Kidney epithelial cell (primary cell): ENCODE measurements at places on chromosomes 12 and 14. TPM values are rescaled to one million over a fixed set of nuclear protein-coding genes. Genes with fewer than 3 reads are reported as not detected.

DNA sequence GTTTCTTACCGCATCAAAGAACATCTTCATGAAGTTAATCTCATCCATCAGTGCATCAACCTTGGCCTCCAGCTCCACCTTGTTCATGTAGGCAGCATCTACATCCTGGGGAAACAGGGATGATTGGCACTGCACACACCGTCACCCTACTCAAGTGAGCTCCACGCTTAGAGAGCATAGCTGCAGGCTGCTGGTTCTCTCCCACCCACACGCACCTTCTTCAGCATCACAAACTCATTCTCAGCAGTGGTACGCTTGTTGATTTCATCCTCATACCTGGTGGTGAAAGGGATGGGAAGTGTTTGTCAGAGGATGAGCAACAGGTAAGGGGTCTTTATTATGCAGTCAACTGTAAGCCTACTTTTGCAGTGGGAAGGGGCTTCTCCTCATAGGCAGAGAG, 2.3 kb downstream of the KRT5 start:
- no peak for DNase-seq

ZFHX2 gene
- 2.3 and 2.6 TPM in 2 replicates for total RNA-seq

DNA sequence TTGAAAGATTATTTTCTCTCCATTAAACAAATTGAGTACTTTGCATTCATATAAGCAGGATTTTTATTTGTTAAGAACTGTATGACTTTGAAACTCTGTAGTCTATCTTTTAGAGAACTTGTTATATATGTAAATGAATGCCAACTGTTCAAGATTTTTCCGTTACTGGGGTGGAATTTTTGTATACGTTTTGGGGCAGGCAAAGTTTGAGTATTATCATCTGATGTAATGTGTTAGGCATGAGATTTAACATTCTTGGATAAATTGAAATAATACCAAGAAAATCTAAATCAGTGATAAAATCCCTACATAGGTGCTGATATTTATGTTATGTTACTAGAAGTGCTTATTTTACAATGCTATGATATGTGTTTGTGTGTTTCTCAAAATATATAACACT, 8.4 kb downstream of the CNOT2 start:
- DNase-seq, result no peak

RPGRIP1 gene
- total RNA-seq, result not detected in 2 replicates

DNA sequence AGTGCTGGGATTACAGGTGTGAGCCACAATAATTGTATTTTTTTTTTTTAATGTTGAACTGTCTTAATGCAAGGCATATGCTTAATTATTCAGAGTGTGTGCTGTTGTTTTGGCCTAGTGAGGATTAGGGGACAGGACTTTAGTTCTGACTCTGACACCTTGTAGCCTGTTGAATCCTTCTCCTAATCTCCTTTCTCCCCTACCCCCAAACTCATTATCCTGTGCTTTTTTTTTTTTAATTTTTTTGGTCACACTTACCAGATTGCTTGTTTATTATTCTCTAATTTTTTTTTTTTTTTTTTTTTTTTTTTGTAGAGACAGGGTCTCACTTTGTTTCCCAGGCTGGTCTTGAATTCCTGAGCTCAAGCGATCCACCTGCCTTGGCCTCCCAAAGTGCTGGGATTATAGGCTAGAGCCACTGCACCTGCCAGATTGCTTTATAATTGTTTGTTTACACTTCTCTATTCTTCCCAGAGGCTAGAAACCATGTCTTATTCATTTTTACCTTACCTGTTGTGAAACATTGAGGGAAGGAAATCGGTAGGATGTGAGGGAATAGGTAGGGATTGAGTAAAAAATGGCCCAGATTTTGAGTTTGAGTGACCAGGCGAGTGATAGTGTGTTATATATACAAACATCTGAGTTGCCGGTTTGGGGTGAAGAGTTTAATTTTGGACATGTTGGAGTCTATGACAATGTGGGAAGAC, 32.2 kb downstream of the DIP2B start:
- no peak for DNase-seq

- no peak for DNase-seq
Measured at GRCh38 chr12:93369505-93369904, 8.2 kb upstream of the NUDT4 start.

- DNase-seq, result no peak
Measured at GRCh38 chr14:92581966-92582566, 68.5 kb downstream of the RIN3 start.

DNA sequence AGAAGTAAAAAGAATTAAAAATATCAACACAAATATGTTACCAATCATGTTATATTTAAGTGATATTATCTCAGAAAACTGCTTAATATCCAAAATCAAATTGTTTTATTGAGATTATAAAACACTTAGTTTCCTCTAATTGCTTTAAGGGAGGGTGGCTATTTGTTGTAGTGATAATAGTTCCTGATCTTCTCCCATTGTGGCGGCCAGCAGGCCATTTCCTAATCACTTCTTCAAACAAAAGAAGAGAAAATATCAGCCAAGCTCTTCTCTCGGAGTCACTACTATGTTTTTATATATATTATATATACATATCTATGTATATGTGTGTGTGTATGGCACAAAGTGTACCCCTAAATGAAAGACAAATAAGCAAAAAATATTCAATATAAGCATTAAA, 31.5 kb downstream of the ERO1A start:
- DNase-seq, result no peak

SERPINA4 gene
- not detected in 2 replicates for total RNA-seq

FMNL3 gene
- 34.3 and 35.1 TPM in 2 replicates for total RNA-seq

DNA sequence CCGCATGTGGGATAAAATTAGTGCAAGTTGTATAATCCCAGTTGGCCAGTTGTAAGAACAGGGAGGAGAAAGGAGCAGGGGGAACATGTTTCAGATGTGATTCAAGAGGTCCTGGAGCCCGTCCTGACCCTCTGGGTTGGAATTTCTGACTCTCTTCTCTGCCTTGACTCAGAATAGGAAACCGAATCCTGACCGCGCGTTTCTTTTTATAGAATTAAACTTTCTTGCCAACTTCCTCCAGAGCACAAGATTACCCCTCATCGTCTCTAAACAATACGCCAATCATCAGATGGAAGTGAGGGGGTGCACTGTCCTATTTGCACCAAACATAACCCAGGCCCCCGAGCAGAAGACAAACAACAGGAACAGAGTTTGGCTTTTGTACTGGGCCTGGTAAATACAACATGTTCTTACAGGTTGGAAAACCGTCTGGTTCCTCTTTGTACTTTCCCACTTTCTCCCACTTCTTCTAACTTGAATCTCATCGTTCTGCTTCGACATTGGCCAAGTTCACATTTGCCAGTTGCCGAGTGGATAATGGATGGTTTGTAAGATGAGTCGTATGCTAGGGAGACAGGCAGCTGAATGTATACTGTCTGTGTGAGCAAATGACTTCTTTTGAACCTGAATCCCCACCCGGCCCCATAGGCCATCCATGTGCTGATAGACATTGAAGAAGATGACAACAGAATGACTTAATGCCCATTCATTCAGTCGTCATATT, 42.6 kb upstream of the MED13L start:
- no peak for DNase-seq

GRCh38 chr14:34030864-34031263, 80.0 kb upstream of the EGLN3 start:
- no peak for DNase-seq

IFNG gene
- not detected in 2 replicates for total RNA-seq

ACVRL1 gene
- total RNA-seq, result 4.7 and 9.7 TPM in 2 replicates

DNA sequence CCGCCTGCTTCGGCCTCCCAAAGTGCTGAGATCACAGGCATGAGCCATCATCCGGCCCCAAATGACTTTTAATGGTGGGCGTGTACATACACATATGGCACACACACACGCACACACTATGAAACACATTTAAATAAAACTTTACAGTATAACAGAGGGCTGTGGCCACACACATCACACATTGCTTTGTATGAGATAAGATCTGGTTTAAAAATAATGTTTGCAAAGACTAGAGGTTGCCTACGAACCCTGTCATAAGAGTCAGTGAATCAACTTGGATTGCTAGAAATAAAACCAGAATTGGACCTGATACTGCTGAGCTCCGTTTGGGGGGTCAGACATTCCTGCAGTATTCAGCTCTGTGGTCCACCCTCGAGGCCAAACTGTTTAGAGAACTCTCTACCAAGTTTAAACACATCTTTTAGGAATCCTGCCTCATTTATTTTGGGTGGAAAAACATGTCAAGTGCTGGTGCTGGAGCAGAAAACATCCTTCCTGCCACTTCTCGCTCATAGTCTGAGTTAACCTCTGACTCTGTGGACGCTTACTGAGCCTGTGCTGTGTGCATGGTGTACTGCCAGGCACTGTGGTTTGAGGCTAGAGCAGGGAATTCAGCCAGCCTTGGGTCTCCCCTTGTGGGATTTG, 47.8 kb upstream of the EML1 start:
- DNase-seq, result no peak

DNA sequence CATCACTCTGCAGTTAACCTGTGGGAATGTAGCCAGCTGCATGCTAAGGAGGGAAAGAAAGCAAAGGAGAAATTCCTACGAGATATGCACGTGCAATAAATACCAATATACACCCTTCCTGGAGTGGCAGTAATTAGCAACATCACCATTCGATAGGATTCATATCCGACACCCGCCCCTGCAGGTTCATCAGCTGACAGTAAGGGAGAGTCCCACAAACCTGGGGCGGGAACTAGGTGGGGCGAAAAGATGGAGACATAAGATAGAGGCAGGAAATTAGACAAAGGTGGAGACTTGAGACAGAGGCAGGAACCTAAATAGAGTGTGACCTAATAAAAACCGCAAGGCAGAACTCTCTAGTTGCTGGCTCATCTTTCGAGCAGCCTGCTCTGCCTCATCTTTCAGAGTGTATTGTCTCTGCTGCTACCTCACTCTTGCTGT, 51.6 kb downstream of the PLEKHG3 start:
- DNase-seq, result no peak

GRCh38 chr12:17159506-17160300, 553.7 kb upstream of the LMO3 start:
- DNase-seq, result no peak

DNA sequence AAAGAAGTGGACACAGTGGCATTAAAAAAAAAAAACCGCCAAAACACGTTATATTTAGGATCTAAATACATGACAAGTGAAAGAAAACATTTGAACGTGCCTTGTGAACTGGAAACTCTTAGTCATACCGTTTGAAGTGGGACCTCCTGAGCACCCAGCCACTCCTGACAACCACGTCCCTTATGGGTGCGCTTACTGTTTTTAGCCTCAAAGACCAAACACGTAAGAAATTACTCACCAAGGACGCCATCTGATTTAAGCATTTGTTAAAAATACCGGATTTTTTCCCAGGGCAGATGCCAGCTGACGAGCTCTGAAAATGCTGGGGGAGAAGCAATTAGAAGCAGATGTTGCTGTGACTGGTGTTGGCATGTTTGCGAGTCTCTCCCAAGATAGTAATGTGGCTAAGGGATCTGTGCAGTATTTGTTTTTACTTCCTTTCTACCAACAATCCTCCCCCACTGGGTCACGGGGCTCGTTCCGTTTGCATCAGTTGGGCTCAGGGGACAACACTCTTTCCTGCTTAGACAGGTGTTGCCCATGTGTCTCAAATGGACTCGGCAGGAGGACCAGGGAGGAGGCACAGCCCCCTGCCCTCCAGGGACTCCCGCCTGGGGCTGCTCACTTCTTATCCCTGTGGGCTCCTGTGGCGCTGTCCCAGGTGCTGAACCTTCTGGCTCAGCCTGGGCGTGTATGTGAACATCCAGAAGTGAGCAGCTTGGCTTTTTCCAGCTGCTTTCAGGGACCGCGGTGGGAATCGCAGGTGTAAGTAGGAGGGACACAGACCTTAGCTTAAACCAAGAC, 101.0 kb downstream of the BEGAIN start:
- no peak for DNase-seq

BCL11B gene
- 2.1 and 2.3 TPM in 2 replicates for total RNA-seq

DNA sequence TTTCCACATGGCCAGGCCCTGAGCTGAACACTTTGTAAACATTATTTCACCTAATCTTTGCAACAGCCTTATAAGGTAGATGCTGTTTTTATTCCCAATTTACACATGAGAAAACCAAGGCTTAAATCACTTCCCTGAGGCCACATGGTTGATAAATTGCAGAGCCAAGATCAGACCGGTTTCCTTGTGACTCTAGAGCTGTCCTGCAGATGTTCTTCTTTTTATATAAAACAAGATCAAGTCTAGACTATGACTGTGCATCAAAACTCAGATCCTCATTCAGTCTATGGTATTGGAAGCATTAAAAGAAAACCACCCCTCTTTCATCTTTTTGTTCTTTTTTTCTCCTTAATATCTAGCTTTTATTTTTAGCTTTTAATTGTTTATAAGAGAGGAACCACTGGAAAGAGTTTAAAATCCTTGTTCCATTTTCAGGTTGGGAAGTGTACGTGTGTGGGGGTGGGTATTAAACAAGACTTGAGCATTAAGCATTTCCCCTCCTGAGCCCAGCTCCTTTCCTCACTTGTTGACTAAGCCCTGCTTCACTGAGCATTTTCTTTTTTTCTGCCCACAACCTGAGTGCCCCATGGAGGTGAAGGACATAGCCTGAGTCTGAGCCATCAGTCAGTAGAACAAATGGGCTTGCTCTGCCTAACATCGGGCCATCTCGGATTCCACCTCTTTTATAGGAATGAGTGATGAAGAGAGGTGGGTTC, 45.4 kb downstream of the GPATCH2L start:
- no peak for DNase-seq

PRPH gene
- total RNA-seq, result 0.21 and 0.41 TPM in 2 replicates

DNA sequence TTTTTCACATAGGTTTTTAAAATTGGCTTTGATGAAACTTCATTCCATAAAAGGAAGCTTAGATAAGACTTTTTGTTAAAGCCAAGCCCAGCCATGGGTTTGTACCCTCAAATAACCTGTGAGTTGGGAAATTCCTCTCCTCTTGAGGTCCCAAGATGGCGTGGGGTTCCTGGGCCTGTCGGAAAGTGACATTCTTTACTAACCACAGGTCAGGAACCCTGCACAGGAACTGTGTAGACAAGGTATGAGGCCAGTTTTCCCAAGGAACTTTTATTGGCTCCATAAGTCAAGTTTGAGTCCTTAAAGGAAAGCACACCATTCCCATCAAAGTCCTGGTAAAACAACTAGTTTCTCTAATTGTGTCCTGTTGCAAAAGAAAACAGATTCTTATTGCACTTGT, 65.0 kb upstream of the AMN start:
- DNase-seq, result no peak

DNA sequence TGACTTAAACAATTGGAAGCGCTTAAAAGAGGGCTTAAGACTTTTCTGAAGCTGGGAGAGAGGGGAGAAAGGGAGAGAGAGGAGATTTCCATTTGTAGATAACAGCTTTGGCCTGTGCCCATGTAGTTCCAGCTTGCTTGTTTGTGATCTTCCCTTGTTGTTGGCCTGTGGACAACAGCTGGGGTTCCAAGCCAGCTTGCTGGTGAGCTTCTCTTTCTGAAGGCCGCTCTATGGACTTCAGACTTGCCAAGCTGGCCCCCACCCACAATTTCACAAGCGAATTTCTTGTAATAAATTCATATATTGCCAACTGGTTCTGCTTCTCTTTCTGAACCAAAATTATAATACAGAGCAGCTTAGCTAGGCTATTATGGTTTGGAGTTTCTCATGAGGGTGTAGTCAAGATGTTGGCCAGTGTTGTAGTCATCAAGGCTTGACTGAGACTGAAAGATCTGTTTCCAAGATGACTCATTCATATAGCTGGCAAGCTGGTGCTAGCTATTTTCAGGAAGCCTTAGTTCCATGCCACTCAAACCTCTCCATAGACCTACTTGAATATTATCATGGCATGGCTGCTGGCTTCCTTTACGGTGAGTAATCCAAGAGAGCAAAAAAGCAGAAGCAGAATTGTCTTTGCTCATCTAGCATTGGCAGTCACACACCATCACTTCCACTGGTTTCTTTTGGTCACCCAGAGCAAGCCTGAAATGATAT, 89.4 kb downstream of the ATP23 start:
- DNase-seq, result peak; percentile 35

- no peak for DNase-seq
Measured at GRCh38 chr12:26746121-26746714, 86.8 kb downstream of the ITPR2 start.

KRT72 gene
- not detected in 2 replicates for total RNA-seq

- DNase-seq, result peak; percentile 26
Measured at GRCh38 chr14:75559451-75560222, 18.8 kb upstream of the FLVCR2 start.
